ENCODE measurements at places on chromosomes 2 and 18.

GRCh38 chr18:5693699-5694294 is 150.0 kb upstream of the EPB41L3 start:
- peak; percentile 60 for DNase-seq

DNA sequence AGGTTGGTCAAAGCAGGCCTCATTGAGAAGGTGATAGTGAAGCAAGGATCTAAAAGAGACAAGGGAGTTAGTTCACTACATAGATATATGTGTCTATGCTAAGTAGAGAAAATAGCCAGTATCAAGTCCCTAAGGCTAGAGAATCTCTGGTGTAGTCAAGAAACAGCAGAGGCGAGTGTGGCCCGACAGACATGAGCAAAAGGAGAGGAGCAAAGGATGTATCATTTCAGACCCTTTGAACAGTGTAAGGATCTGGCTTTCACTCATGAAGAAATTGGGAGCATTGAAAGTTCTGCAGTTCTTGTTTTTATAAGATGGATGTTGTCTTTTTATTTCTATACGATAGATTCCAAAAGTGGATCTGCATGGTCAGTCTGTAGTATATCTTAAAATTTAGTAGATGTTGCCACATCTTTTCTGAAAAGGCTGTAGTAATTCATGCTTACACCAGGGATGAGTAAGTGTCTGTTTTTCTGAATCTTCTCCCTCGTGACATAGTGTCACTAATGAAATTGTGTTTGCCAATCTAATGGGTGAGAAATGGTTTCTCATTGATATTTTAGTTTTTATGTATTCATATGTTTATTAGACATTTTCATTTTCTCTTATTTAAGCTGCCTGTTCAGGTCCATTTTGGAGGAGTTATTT is 18.8 kb downstream of the SP100 start:
- DNase-seq, result no peak

GRCh38 chr2:23397478-23397877 is 12.5 kb downstream of the KLHL29 start:
- DNase-seq, result no peak

DNA sequence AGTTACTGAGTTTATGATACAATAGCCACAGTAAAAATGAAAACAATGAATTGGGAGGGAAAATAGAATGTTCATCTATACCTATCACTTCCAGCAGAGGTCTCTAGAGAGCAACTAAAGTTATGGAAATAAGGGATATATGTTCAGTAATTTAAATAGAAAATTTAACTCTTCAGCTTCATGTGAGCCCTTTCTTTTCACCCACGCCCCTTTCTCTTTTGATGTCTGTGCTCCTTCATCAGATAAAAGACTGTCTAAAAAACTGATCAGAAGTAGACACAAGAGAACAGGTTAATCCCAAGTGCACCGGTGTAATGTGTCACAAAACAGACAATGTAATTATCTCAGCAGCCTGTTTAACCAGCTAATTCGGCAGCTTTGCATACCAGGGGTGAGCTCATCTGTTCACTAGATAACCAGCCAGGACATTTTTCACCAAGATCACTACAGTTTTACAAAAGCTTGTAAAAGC is 238.5 kb upstream of the ERBB4 start:
- no peak for DNase-seq

- DNase-seq, result no peak
These were observed 229.9 kb downstream of the ACKR3 start for GRCh38 chr2:236799391-236800026.

DNA sequence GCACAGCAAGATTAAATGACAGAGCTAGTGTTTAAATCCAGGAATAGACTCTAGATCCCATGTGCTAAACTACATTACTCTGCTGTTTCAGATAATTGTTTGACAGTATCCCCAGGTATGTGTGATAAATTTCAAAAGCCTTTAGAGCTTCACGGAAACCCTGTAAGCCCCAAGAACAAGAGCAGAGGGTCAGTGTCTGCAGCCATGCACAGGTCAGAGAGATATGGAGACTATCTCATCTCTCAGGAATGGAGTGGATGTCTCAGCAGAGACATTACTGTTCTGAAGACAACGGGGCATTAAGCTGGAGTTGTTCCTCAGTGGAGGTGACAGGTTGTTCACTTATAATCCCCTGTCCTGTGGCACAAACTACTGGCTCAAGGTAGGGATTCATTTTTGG is 139.1 kb upstream of the FOSL2 start:
- DNase-seq, result no peak

GRCh38 chr2:23381084-23381483 is 3.9 kb upstream of the KLHL29 start:
- no peak for DNase-seq

DNA sequence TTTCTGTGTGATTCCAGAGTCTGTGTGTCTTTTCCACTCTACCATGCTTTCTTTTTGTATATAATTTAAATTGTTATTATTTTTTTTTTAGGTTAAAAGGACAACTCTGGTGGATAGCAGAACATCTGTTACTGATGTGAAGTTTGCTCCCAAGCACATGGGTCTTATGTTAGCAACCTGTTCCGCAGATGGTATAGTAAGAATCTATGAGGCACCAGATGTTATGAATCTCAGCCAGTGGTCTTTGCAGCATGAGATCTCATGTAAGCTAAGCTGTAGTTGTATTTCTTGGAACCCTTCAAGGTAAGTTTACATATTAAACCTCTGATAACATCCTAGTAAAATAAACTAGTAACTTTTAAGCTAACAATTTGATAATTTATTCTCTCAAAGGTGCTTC is 15.3 kb downstream of the SEH1L start:
- DNase-seq, result no peak

DNA sequence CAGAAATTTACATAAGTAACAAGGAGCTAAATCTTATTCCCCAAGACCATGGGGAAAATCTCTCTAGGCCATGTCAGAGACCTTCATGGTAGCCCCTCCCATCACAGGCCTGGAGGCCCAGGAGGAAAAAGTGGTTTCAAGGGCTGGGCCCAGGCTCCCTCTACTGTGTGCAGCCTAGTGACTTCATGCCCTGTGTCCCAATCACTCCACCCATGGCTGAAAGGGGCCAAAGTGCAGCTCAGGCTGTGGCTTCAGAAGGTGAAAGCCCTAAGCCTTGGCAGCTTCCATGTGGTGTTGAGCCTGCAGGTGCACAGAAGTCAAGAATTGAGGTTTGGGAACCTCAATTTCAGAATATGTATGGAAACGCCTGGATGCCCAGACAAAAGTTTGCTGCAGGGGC is 1612.7 kb upstream of the SLC39A10 start:
- no peak for DNase-seq

GRCh38 chr2:238811293-238811692 is 36.6 kb upstream of the TWIST2 start:
- DNase-seq, result no peak

DNA sequence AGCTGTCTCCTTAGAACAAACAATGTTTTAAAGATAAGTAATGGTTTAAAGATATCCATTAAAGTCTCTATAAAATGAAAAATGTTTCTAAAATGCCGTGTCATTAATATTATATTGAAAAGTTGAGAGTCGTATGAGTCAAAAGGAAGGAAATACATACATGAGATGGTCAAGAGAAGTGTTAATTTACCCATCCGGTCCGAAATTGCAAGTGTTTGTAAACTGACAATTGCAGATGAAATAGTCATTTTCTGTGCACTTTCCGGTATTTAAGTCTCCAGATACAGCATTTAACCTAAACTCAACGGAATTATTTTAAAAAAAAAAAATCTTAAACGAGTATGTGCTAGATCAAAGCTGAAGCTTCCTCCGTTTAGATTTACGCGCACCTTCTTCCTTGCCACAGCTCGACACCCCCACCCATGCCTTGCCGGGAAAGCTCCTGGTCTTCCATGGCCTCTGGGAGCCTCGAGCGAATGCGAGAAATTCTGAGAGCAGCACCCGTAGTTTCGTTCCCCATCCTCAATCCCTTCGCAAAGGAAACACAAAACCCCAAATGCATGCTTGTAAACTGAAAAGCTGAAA is 1.8 kb downstream of the DSC3 start:
- DNase-seq, result peak; percentile 43

GRCh38 chr2:202327858-202328257 is 48.3 kb upstream of the BMPR2 start:
- no peak for DNase-seq

DNA sequence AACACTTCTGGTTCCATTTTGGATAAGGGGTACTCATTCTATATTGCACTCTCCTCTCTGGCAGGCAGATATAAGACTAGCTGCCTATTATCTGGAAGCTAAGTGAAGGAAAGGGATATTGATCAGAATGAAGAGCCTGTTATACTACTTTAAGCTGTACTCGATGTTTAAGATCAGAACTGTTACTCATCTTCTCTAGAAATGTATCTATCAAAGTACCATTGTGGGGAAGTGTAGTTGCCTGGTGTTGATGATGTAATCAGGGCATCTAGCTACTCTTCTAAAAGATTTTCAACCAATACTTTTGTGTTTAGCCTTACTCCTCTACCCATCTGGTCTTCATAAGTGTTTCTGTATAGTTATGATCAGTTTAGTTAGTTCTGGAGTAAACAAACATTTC is 5.8 kb downstream of the CAMKMT start:
- no peak for DNase-seq

DNA sequence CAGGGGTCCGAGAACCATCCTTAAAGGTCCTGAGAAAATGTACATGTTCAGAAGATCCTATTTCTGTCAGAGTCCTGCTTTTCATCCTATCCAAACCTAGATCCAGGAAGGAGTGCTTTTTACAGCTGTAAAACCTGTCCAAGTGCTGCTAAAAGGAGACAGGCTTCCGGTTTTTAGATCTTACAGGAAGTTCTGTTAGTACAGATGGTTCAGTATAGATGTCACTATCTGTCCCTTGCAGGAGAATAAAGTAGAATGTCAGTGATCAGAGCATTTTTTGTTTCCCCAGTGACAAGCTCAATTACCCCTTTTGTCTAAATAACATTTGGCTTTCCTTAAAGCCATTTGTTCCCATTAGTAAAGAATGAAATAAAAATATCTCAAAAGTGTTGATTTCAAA is 98.3 kb downstream of the NRP2 start:
- DNase-seq, result no peak

DNA sequence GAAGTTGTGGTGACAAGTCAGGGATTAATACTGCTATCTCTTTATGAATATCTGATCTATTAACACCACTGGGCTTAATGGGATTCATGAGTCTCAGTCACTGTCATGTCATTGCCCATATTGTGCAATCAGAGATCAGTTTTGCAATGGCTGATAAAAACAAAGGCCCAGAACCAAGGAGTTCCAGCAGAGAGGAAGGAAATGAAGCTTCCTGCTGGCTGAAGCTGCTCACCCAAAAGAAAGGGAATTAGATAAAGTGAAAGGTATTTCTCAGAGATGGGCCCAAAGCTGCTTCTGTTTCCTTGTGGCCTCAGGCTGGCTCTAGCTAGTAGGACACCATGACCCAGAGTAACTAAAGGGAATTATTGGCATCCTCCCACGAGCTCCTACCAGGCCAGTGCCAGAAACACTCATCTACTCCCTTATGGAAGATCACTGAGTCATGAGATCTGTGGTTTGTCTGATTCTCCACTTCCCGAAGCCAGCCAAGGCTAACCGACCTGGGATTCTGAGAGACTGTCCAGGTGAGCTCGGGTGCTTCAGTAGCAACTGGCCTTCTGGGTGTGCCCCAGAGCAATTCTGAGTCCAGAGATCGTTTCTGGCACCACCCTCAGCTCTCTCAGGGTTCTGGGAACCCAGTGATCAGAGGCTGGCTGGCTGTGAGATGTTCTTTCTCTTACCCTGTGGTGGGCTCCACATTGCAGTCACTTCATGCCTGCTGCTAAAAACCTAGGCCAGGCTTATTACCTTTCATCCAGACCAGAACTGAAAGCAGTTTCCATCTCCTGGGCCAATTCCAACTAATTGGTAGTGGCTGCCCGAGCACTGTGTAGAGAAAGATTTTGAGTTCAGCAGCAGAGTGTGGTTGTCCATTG is 129.5 kb upstream of the PELI1 start:
- DNase-seq, result no peak

DNA sequence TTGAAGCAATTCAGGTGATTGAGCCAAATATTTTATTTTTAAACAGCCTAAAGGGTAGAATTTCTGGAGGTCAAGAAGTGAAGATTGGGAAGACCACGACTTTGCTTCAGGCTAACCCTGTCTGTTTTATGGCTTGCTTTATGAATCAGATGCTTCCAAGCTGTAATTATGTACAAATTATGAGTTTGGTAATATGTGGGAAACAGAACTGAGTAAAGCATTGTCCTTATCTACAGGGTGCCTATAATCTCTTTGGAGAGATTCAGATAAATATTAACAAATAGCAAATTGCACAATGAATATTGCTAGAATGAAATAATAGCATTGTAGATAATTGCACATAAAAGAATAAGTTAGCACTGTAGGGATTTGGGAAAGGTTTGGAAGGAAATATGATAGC is 539.4 kb upstream of the CDH2 start:
- DNase-seq, result no peak
